ENCODE measurements at places on chromosomes 11 and 22.

- DNase-seq = no peak
Measured at GRCh38 chr11:129894278-129895125, 876 bp downstream of the NFRKB start.

DNA sequence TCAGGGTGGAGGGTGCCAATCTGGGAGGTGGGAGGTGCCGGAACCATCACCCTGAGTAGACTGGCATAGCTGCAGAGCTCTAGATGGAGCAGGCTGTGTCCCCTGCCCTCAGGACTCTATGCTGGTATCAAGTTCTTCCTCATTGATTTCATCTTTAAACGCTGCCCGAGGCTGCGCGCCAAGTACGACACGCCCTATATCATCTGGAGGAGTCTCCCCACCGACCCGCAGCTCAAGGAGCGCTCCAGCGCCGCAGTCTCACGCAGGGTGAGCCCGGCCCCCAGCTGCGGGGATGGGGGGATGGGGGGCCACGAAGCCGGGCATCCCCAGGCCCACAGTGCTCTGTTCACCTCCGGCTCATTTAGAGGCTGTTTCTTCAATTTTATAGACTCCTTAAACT is 52.5 kb downstream of the GRAMD4 start:
- DNase-seq = no peak

GRCh38 chr11:117473481-117474091 is 145.9 kb downstream of the CEP164 start:
- DNase-seq = no peak

GRCh38 chr22:47270463-47271135 is 508.1 kb downstream of the TBC1D22A start:
- no peak for DNase-seq

DNA sequence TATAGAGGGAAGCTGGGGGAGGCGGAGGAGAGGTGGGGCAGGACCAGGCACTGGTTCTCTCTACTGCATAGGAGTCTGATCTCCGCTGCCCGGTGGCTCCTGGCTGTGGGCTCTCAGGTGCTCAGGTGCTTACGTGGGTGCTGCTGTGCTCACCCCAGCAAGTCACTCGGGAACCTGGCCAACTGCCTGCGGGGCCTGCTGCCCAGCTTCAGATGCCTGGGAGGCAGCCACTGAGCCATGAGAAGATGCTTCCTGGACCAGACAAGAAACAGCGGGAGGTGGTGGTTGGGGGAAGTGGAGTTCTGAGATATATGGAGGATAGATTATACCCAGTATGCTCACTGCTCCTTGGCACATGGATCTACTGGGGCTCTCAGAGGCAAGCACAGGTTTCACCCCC is 1303.4 kb downstream of the TBC1D22A start:
- no peak for DNase-seq

- peak; percentile 69 for DNase-seq
Measured at GRCh38 chr22:45271667-45272201, 13.0 kb upstream of the UPK3A start.

- no peak for DNase-seq
Measured at GRCh38 chr11:128929468-128929867, 13.2 kb downstream of the TP53AIP1 start.

Measured in C1 segment of cervical spinal cord (tissue), 14 donors.